ENCODE measurements at places on chromosomes 4 and X.

DNA sequence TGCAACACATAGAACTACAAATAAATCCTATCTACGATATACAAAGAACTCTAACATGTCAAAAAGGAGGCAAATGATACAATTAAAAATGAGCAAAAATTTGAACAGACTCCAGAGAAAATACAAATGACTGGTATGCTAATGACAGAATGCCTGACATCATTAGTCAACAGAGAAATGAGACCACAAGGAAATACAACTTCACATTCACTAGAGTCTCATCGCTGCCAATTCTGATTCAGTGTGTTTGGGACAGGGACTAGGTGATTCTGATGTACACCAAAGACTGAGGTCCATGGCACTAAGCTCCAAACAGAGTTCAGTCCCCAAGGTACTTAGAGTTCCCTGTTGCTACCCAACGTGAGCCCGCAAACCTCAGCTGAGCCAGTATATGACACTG lies 23.4 kb downstream of the SLC2A9 start:
- DNase-seq = no peak

- DNase-seq = no peak
Measured at GRCh38 chr4:10806953-10807645, 122.5 kb upstream of the CLNK start.

- DNase-seq = no peak
Measured at GRCh38 chrX:154090731-154091130, 6.8 kb downstream of the MECP2 start.

- DNase-seq = no peak
Measured at GRCh38 chr4:125360727-125361126, 46.0 kb downstream of the FAT4 start.

- DNase-seq = no peak
Measured at GRCh38 chr4:145484225-145484846, 2.7 kb downstream of the SMAD1 start.

DNA sequence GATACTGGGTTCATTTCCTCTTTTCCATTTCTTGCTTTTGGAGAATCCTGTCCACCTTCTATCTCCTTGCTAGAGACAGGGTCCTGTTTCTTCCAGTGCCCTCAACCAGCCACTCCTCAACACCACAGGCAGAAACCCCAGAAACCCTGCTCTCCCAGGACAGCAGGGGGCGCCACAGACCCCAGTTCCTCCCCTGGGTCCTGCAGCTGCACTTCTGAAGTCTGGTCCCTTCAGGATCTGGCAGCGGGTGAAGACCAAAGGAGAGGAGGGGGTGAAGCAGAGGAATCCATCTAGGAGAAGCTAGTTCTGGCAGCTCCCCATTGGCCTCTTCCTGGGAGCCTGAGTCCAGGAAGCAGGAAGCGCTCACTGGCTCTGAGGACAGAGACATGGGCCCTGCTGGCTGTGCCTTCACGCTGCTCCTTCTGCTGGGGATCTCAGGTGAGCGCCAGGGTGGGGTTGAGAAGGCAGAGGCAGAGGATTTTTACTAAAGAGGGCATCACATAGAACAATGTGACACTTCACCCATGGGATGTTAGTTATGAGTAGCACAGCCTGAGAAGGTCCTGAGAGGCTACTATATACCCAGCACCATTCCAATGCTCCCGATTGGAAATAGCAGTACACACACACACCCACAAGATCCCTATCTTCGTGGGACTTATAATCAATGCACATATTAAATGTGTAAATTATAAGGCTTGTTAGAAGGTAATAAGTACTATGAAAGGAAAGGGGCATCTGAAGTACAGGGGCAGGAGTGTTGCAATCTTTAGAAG lies at the start of gene PRSS48:
PRSS48 (plus strand) TSS at position 375 of the 776 bp plus-strand sequence; CDS start at position 387, 12 bp downstream.
- DNase-seq = peak; percentile 32

- no peak for DNase-seq
Measured at GRCh38 chr4:10006601-10007435, 14.5 kb downstream of the SLC2A9 start.

- DNase-seq = no peak
Measured at GRCh38 chr4:79603681-79604080, 195.7 kb upstream of the GK2 start.

Measured in activated CD8-positive, alpha-beta memory T cell treated with anti-CD3 and anti-CD28 coated beads for 48 hours (primary cell).